ENCODE measurements at places on chromosomes 3 and 15.

- no peak for DNase-seq
Measured at GRCh38 chr15:67259379-67259778, 4.8 kb downstream of the IQCH start.

DNA sequence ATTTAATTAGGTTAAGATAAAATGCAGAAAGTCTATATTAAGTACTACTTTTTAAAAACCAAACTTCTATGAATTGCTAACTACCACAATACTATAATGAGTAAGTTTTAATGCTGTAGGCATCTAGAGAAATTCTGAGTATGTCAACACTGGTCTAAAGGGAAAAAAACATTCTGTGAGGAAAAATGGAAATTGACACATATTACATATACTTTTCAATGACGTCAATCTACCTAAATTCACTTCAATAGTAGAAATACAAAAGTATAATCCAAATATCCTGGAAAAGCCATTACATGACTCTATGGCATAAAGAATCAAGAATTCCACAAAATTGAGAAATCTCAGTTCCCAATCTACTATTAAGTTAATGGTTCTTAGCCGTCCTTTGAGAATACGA, 2.2 kb downstream of the SECISBP2L start:
- DNase-seq, result no peak

DNA sequence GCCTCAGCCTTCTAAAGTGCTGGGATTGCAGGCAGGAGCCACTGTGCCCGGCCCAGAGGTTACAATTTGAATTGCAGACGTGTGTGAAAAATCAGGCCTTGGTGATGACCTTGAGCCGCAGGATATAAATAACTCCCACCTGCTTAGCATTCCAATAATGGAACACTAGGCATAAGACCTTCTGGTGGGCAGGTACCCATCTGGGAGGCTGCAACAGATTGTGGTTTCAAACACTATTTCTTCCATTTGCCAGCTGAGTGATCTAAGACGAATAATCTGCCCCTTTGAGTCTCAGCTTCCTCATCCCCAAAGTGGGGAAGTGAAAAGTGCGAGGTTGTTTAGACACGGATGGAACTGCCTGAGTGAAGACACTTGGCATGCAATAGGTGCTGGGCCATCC, 47.7 kb upstream of the HERC1 start:
- no peak for DNase-seq

DNA sequence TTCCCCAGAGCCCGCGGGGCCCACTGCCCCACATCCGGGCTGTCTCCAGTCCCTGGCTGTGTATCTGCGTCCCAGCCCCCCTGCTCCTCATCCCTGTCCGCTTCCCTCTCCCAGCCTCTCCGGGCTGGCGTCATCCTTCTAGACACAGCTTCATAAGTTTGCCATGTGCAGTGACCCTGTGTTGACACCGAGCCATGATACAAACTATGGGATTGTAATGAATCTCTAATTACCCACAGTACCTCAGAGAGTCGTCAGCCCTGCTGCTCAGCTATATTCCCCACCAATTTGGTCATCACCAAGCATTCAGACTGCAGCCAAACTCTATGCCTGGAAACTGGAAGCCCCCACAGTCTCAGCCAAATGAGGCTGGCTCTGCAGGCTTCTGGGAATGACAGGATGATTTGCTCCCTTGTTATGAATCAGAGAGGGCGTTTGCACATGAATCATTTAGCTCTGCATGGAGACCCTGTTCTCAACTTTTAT, 466.1 kb upstream of the ATP11B start:
- no peak for DNase-seq

GRCh38 chr15:83653639-83654378, at the start of gene ADAMTSL3:
Gene ADAMTSL3 (plus strand): TSS chr15:83654123. CDS start chr15:83655762, 1,639 bp downstream.
- no peak for DNase-seq

- no peak for DNase-seq
Measured at GRCh38 chr3:19866751-19867347, 67.2 kb downstream of the EFHB start.

DNA sequence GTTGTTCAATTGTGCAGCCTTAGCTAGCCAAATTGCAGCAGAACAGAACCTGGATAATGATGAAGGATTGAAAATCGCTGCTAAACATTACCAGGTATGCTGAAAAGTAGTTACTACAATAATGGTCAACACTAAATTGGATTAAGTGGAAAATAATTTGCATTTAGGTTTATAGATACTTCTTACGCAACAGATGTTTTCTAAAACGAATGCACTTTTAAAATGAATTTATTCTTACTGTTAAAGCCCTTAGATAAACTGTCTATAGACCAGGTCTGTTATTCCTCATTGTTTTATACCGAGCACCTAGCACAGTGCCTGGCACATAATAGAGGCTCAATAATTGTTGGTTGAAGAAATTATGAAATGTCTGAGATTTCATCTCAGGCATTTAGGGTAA, 23.6 kb downstream of the PDCD6IP start:
- DNase-seq, result no peak

GRCh38 chr3:78281381-78281780, 1241.5 kb downstream of the ROBO2 start:
- DNase-seq, result no peak

DNA sequence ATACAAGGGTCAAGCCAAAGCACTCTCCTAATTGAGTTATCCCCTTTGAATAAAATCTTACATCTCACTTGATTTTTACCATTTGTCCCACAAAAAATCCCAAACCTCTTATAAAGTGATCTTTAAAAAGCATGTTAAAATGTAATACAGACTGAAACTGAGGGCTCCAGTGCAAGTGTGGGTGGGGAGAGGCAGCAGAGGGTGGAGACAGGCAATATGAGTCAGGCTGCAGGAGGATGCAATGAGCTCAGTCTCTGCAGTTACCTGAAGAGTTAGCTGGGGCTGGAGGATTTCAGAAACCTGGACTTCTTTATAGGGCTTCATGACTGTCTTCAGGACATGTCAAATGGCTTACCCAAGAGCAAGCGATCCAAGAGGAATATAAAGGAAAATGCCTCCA, 14.2 kb upstream of the COLQ start:
- DNase-seq, result peak; percentile 18

- no peak for DNase-seq
Measured at GRCh38 chr3:4506559-4507023, 13.4 kb downstream of the ITPR1 start.

- DNase-seq, result no peak
Measured at GRCh38 chr3:55719508-55719907, 232.4 kb upstream of the WNT5A start.

DNA sequence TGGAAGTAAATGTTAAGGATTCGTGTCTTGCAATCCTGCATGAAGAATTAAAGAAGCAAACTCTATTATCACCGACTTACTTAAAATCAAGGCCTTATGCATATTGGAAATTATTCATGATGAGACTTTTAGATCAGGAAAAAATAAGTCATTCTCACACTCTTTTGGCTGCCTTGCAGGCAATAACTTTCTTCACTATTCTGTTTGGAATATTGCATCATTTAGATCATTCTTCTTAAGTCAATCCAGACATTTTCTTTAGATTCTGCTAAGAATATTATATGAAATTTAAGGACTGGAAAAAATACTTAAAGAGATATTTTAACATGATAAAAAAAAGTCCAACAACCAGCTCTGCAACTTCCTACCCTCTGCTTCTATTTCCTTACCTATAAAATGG, 245.4 kb downstream of the LRRN1 start:
- no peak for DNase-seq

DNA sequence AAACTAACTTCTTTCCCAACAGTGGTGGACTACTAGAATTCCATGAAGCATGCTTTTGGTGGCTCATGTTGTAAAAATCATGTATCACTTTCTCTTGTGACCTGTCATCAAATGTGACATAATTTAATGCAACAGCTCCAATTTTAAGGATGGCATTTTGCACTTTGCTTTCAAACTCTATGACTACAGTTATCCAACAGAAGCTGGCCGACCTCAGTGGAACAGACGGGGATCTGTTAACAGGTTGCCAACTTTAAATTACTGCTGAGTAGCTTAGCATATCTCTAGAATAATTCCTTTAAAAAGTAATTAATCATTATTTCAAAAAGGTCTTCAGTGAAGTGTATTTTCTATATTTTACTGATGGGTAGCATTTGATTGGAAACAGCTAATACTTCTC, 907.4 kb downstream of the FHIT start:
- DNase-seq, result no peak

- DNase-seq, result no peak
Measured at GRCh38 chr3:194407423-194407822, 8.4 kb upstream of the GP5 start.

- DNase-seq, result no peak
Measured at GRCh38 chr3:122608916-122609315, 31.5 kb downstream of the PARP15 start.

DNA sequence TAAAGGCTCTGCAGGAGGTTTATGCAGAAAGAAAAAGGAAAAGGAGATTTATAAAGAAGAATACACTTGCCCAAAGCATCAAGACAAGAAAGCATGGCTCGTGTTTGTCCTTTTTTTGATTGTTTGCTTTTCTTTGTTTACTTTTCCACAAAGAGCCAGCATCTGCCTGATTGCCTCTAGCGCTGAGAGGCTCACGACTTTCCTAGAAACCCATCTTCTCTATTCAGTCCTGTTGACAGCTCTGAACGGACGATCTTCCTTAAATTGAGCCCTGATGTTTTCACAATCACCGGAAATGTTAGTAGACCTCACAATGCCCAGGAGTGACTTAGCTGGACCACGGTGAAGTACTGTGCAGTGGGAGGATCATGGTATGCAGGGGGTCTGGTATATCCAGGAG, 12.4 kb downstream of the GP5 start:
- DNase-seq, result no peak

DNA sequence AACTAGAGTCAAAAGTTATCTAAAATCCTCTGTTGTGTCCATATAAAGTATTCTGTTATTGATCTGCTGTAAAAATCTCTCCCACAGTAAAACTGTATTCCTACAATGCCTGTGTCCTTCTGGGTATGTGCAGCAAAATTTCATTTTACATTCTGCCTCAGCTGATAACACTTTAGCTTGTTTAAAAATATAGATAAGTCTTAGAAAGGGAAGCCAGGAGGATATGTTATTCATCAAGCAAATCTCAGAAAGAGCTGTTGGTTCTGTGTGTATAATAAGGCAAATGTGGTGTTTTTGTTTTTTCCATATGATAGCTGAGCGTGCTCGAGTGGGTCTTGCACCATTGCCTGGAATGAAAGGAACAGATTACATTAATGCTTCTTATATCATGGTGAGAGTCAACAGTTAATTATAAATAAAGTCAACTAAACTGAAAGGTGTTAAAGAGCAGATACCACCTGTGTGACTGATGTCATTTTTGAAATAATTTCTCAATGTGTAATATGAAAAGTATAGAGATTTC, 96.6 kb downstream of the FEZF2 start:
- DNase-seq, result no peak

DNA sequence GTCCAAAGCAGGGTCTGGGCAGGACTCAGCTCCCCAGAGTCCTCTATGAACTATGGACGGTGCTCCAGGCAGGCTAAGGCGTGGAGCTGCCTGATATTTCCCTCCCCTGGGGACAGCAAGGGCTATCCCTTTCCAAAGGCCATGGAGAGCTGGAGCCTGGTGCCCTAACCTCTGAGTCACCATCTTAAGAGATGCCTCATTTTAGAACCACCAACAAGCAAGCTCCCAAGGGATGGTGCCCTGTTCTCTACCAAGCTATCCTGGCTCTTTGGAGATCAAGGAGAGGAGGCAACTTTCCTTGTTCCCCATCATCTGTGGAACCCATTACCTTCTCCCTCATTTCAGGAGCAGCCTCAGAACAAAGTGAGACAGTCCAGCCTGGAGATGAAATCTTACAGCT, 15.7 kb downstream of the STARD5 start:
- DNase-seq, result no peak

- DNase-seq, result no peak
Measured at GRCh38 chr15:46441294-46442062, 806.6 kb downstream of the SQOR start.

DNA sequence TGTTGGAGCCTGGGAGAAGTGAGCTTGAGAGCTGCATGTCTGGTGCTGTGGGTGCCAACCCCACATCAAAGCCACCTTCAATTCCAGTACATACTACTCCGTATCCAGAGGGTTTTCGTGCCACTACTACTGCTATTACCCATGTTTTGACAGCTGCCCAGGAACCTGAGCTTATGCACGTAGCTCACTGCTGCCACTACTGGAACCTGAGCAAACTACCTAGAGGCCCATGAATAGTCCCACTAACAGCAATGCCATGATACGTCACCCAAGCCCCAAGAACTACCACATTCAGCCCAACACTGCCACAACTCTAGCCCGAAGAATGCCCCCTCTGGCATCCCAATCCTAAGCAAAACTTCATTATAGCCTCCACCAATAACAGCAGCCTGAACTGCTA, 215.2 kb upstream of the BCHE start:
- DNase-seq, result no peak

GRCh38 chr3:194871864-194872668, 186.4 kb downstream of the FAM43A start:
- no peak for DNase-seq

GRCh38 chr3:13081603-13082360, 8.6 kb upstream of the IQSEC1 start:
- DNase-seq, result no peak

- no peak for DNase-seq
Measured at GRCh38 chr3:61927332-61927731, 366.0 kb downstream of the PTPRG start.

DNA sequence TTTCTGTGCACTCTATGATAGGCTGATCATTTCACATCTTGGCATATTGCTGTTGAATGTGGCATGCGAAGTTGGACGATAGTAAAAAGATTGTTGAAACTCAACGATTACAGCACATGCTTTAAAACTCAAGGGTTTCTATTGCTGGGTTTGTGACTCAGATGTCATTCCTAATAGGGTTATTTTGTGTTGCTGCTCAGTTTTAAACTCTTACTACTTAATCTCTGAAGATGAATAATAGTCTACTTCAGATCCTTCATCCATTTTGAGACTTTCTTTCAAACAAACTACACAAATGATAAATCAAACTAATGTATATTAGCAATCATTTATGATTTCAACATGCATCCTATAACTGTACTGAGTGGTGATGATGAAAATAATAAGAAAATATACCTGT, 71.3 kb upstream of the MBNL1 start:
- DNase-seq, result no peak

DNA sequence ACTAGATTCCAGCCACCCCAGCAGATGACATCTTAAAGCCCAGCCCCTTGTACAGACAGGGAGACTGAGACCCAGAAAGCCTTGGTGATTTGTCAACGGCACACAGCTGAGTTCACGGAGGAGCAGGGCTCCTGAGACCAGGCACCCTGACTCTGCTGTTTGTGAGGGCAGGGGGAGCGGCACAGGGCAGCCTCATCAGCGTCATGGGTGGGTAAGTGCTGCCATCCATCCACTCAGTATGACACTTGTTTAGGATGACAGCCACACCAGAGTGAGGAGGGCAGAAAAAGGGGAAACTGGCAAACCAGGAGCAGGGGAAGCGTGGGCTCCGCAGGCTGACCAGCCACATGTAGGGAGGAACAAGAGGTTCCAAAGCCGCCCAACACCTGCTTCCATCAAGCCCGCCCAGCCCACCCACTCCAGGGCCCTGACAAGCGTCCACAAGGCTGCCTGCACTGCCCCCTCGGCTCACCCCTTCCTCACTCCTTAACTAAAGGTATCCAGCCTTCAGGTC, 19.9 kb downstream of the RBPMS2 start:
- no peak for DNase-seq

- DNase-seq, result no peak
Measured at GRCh38 chr15:85337425-85338074, 42.9 kb upstream of the AKAP13 start.

- no peak for DNase-seq
Measured at GRCh38 chr3:4889896-4890295, 89.3 kb upstream of the BHLHE40 start.

All from activated CD8-positive, alpha-beta memory T cell treated with anti-CD3 and anti-CD28 coated beads for 4 hours (primary cell).